Stimulated activated CD4-positive, alpha-beta T cell treated with anti-CD3 and anti-CD28 coated beads, Interleukin-4, amount 100 ng/mL, for 24 hours (primary cell): ENCODE measurements at places on chromosomes 2 and 18.

- DNase-seq, result no peak
Observed at GRCh38 chr2:210839450-210839849, 283.1 kb downstream of the CPS1 start.

DNA sequence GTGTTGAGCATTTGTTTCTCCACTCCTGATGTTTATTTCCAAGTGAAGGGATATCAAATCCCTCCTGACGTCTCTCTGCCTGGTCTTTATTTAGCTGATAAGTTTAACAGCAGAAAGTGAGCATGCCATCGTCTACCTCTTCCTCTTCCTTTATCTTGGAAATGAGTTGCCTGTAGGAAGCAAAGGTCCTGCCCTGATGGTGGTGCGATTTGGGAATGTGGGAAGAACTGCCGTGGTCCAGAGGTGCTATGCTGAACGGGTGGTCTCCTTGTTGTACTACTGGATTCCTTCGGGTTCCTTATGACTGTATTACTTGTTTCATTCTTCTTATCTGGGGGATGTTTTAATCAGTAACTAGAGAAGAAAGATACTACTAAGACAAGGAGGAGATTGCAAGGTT, 217.5 kb downstream of the PMAIP1 start:
- DNase-seq, result no peak

DNA sequence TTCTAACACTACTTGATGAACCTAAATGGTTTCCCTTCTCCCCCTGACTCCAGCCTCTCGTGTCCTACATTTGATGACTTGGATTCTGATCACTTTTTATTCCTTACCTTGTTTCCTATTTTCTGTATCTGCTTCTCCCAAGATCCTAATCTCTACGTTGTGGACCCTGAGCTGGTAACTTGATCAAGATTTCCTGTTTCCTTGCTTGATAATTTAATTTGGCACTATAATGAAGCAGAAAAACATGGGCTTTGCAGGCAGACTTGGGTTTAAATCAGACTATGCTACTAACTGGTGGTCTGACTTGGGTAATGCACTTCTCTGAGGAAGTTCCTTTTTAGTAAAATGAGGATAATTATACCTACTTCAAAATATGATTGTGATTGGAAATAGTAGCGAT, 11.7 kb upstream of the FBXO11 start:
- no peak for DNase-seq

GRCh38 chr2:33531549-33532059, 55.2 kb downstream of the RASGRP3 start:
- no peak for DNase-seq

DNA sequence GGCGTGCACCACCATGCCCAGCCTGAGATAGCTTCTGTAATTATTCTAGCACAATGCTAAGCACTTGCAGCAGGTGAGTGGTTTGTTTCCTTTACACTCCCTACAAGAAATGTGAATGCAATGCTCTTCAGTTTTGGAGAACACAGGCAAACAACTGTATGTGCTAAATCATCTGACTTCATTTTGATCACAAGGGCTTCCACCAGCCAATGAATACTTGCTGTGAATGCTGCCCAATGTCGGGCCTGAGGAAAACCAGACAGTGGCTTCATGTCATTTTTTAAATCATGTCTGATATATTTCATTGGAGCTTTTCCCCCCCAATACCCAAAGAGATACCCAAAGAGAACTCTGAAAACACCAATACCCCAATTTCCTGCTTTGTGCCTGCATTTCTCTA, 155.6 kb upstream of the XPO1 start:
- DNase-seq, result no peak
